ENCODE measurements at places on chromosomes 1 and 21.

GRCh38 chr1:194929357-194929756, 1678.9 kb downstream of the KCNT2 start:
- no peak for DNase-seq

DNA sequence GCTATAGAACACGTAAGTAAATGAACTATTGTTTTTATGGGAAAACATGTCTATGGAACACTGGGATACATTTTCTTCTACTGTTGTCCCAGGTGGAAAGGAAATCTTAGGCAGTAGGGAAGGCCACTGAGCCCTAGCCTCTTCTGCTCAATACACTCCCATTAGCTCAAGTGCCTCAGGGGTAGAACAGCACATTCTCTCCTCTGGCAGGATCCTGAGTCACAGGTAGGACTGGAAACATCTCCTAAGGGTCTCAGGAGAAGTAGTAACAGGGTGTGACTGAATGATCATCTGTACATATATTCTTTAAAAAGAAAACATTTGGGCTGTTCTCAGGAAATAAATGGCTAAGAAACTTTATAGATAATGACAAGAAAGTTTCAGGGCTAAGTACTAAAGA, 175.6 kb upstream of the ESRRG start:
- DNase-seq, result no peak

- no peak for DNase-seq
Measured at GRCh38 chr1:211337430-211338223, 11.0 kb downstream of the TRAF5 start.

GRCh38 chr1:205466595-205467220, 10.9 kb upstream of the BLACAT1 start:
- DNase-seq, result no peak

DNA sequence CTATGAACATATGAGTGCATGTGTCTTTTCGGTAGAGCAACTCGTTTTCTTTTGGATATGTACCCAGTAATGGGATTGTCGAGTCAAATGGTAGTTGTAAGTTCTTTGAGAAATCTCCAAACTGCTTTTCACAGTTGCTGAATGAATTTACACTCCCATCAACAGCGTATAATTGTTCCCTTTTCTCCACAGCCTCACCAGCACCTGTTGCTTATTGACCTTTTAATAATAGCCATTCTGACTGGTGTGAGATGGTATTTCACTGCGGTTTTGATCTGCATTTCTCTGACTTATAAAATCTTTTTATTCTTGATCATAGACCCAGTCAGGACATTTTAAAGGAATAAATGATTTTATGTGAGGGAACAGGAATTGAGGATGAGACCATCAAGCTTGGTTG, 165.0 kb upstream of the KCTD3 start:
- DNase-seq, result no peak

- DNase-seq, result no peak
Measured at GRCh38 chr1:157595356-157595755, 2.5 kb downstream of the FCRL4 start.

- DNase-seq, result no peak
Measured at GRCh38 chr1:1826356-1827088, 48.3 kb upstream of the NADK start.

DNA sequence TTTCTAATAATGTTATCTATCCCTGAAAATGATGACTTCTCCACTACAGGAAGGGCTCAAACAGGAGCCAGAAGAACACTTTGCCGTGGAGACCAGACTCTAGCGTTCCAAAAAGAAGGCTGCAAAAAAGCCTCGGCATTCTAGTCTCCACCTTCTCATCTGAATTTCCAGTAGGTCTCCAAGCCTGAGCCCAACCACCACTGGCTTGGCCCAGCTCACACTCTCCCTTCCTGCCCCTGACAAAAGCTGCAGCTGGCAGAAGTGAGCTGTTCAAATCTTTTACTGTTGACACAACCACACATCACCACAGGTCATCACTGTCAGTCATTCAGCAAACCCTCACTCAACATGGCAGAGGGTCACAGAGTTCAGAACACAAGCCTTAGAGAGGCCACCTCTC, 69.3 kb downstream of the CAMK2N1 start:
- DNase-seq, result no peak

GRCh38 chr1:108706643-108707042, 6.1 kb upstream of the FNDC7 start:
- DNase-seq, result no peak

GRCh38 chr1:50271968-50272578, 151.2 kb downstream of the DMRTA2 start:
- no peak for DNase-seq

DNA sequence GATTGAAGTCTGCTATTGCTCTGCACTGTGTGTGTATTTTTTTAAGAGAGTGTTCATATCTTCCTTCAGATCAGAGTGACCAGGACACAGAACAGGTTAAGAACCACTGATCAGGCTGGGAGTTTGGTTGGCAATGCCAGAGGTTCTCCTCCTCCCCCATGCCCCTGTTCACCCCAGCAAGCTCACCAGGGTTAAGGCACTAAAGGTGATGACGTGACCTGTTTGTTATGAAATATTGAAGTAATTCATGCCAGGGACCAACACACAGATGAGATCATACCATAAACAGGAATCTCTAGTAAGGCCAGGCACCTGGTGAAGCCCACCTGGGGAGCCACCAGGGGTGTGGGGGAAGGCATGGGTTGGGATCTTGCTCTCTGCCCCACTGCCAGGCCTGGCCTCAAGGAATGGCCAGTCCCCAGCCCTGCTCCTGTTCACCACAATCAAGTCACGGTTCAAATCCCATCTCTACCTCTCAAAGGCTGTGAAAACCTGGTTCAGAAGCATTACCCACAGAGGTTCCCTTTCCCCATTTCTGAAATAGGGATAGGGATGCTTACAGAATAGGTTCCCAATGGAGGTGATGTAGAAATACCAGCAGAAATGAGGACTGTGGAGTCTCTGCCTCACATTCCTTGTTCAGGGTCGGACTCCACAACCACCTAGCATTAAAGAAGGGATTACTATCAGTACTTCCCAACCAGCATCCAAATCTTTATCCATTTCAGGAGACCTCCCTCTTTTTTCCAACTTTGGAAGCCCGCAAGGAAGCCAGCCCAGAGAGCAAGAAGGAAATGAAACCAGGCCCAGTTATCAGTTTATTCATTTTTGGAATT, 2.4 kb downstream of the ID3 start:
- no peak for DNase-seq

DNA sequence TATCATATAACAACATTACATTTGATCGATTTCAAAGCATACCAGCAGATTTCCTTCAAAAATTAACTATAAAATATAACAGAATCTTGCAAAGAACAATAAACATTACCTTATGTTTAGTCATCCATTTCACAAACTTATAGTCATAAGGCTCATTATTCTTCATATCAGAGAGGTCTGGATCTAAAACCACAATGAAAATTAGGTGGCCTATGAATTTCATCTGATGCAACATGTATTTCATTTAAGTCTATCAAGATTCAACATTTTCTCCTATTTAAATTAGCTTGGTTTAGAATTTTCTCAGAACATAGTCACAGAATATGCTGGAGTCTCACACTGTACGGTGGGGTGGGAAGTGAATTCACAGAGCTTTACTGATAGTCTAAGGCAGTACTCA, 49.2 kb downstream of the KYAT3 start:
- DNase-seq, result no peak

DNA sequence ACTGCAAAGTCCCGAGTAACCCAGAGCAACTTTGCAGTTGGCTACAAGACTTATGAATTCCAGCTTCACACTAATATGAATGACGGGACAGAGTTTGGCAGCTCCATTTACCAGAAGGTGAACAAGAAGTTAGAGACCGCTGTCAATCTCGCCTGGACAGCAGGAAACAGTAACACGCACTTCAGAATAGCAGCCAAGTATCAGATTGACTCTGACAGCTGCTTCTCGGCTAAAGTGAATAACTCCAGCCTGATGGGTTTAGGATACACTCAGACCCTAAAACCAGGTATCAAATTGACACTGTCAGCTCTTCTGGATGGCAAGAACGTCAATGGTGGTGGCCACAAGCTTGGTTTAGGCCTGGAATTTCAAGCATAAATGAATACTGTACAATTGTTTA, 66.8 kb downstream of the ACBD6 start:
- no peak for DNase-seq

DNA sequence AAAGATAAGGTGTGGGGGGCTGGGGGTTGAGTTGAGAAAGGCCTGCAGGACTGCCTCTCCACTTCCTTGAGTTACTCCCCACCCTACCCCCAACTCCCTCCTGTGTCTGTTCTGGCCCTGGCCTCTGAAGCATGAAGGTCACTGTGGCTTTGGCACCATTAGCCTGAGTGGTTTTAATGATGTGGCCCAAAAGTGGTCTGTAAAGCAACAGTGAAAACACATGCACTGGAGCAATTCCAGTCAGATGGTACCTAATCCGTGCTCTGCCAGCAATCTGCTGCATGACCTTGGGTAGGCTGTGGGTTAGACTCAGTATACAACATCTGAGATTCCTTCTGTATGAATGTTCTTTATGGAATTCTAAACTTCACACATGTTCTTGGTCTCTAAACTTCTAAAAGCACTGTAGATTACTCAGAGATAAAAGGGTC, 86.5 kb upstream of the ATP1A1 start:
- DNase-seq, result no peak

GRCh38 chr1:203682473-203683383, 56.1 kb downstream of the ATP2B4 start:
- DNase-seq, result no peak
